Stimulated activated CD4-positive, alpha-beta T cell treated with anti-CD3 and anti-CD28 coated beads, TNF-alpha, amount 100 ng/mL, for 4 hours (primary cell): ENCODE measurements at places on chromosomes 12 and 14.
A peak's percentile ranks its signal among the peaks of the same experiment; 100 is the strongest.

GRCh38 chr14:39731912-39732311 lies 299.7 kb upstream of the FBXO33 start:
- no peak for DNase-seq

DNA sequence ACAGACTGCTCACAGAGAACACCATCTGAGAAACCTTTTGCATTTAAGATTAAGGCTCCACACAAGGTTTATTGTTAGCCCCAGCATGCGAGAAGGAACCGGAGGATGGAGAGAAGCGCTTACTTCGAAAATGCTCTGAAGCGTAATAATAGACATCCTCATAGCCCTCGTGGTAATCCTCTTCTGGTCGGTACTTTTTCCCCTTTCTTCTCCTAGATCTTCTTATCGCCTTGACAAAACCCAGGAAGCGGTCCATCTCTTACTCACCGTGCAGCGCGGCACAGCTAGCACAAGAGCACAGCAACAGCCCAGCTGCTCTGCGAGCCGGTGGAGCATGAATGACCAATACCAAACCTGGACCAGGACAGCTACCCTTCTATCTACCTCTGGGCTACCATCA lies 125.1 kb upstream of the GRIP1 start:
- DNase-seq: no peak

DNA sequence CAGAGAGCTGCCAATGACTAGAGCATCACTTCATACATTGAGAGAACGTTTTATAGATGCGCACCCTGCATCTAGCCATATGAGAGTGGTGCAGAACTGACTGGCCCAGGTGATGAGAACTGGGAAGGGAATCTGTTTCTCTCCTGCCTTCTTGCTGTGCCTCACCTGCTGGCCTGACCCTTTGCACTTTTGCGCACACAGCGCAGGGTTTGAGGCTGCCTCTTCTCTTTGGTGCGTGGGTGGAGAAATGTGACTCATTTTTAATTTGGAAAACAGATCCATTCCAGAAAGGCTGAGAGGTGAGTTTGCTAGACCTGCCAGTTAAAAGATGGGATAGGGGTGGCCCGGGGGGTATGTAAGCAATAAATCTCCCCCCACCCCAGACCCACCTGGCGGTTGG lies 453 bp upstream of the ESRRB start:
- no peak for DNase-seq

DNA sequence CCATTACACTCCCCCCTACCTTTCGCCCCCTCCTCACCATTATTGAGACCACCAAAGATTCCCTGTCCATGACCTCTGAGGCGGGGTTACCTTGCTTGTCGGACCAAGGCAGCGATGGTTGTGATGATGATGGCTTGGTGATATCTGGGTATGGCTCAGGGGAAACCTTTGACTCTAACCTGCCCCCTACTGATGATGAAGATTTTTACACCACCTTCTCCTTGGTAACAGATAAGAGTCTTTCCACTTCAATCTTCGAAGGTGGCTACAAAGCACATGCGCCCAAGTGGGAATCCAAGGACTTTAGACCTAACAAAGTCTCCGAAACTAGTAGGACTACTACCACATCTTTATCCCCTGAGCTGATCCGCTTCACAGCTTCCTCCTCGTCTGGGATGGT lies 350.2 kb downstream of the DIO2 start:
- no peak for DNase-seq

DNA sequence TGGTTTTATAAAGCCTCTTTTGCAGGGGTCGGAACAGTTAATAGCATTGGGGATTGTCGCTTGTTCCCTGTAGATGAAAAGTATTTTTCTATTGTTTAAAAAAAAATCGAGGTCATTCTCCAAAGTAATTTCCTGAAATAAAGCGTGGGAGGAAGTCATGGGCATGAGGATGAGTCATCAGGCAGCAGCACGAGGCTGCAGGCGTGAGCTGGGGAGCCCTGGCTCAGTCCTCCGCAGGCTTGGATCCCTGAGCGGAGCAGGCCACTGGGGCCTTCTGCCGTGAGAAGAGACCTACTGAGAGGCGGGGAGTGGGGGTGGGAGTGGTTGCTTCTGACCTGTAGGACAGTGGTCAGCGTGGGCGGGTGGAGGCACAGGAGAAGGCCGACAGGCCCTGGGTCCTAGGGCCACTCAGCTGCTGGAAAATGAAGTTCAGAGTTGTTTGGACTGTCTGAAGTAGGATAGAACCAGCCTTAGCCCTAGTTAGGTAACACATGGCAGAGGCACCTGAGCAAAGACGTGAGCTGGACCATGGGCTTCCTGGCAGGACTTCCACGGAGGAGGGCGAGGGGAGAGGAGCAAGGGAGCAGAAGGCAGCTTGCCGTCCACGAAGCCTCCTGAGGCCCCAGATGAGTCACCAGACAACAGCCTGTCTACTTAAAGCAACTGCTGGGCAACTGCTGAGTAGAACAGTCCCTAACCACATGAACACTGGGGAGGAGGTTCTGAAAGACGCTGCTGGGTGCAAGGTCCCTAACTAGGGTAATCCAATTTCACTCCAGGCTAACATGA lies 21.1 kb upstream of the LGALS3 start:
- DNase-seq: no peak

GRCh38 chr14:55103971-55104954 lies 24.8 kb upstream of the LGALS3 start:
- no peak for DNase-seq

GRCh38 chr14:22070119-22070982 lies 396.7 kb upstream of the OR4E1 start:
- peak; percentile 29 for DNase-seq

- DNase-seq: no peak
Observed at GRCh38 chr14:38253676-38254075, 2.2 kb downstream of the CLEC14A start.

- no peak for DNase-seq
Observed at GRCh38 chr12:80325167-80325959, 118.7 kb upstream of the PTPRQ start.

DNA sequence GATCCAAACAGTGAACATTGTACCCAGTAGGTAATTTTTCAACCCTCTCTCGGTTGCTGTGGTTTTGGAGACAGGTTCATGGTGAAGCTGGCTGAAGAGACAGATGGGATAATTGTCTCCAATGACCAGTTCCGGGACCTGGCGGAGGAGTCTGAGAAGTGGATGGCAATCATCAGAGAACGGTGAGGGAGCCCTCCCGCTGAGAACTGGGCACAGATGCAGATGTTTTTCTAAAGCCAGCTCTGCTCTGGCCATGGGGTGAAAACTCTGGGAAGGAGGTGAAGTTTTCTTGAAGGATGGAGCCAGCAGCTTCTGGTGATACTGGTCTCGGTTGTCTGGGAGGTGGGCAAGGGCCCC lies 6.2 kb downstream of the KHNYN start:
- DNase-seq: no peak

DNA sequence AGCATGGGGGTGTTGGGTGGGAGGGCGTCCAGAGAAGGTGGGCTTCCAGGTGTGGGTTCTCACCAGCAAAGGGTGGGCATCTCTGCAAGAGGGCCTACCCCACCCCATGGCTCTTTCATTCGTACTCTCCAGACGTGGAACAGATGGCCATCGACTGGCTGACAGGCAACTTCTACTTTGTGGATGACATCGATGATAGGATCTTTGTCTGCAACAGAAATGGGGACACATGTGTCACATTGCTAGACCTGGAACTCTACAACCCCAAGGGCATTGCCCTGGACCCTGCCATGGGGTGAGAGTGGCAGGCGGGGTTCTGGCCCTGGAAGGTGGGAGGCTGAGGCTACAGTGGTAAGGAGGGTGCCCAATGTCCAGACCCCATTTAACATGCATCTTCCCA lies 6.7 kb upstream of the LRP1-AS start:
- DNase-seq: no peak

DNA sequence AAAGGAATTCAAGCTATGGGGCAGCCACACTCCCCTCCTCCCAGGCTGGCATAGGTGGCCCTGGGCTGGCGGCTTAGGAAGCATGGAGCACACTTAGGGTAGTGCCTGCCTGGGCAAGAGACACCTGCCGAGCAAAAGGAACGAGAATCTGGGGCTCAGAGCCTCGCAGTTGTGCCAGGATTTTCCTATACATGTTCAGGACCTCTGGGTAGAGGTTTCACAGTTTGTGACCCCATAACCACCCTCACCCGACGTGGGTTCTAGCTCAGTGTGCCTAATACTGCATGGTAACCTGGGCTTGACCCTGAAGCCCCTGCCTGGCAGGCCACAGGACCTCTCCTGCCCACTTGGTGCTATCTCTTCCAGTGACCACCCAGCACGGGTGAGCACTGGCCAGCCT lies 99.5 kb downstream of the FBXL14 start:
- DNase-seq: no peak

DNA sequence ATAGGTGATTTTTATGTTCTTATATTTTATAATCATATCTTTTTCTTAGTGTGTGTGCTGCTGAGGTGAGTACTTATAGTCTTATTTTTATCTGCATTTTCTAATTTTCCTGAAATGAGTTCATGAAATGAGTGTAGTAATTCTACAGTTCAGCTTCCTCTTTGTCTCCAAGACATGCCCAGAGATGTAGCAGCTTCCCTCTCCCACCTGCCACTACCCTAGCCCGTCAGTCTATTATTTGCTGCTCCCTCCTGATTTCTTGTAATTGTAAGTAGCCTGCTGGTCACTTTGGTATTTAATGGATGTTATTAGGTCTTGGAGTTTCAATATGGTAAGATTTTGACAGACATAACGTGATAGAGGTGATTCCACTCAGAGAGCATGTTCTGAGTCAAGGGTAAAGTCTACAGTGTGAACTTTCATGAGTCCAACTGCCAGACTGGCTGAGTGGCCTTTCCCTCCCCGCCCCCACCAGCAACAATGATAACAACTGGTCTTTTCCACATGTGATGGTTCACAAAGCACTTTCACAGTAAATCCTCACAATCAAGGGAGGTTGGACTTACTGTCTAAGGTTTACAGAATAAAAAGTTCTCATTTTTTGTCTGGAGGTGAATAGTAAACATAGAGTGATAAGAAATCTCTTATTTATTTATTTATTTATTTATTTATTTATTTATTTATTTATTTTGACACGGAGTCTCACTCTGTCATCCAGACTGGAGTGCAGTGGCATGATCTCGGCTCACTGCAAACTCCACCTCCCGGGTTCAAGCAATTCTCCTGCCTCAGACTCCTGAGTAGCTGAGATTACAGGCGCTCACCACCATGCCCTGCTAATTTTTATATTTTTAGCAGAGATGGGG lies 4.2 kb upstream of the RIPK3 start:
- DNase-seq: no peak

DNA sequence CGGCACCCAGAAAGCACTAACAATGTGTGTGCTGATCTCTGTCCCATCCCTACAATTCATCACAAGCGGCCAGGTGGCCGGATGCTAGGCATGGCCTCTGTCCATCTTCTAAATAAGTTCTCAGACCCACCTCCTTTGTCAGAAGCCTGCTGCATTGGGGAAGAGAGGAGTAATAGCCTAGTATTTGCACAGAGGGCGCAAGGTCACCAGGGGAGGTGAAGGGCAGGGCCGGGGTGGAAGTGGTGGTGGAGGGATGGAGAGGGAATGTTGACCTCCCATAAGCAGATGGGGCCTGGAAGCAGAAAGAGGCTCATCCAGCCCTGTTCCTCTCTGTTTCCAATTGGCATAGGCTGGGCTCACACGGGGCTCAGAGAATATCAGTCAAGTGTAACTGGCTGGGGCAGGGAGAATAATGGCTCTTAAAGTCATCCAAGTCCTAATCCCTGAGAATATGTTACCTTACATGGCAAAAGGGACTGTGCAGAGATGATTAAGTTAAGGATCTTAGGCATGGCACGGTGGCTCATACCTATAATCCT lies 6.9 kb downstream of the RILPL1 start:
- no peak for DNase-seq

DNA sequence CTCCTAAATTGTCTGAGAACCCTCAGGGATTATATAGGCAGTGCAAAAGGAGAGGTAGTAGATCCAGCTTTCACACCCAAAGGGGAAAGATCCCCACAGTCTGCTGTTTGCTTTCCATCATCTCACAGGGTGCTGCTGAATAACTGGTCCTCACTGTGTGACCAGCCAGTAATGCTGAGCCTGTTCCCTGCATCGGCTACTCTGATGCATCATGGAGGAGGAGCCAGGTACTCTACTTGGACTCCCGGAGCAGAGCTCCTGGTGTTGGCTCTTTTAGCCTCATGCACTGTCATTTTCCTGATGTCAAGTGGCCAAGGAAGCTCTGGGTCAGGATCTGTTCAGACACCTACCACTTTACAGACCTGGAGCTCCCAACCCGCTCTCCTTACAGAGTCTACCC lies 127.4 kb upstream of the ATF1 start:
- no peak for DNase-seq

DNA sequence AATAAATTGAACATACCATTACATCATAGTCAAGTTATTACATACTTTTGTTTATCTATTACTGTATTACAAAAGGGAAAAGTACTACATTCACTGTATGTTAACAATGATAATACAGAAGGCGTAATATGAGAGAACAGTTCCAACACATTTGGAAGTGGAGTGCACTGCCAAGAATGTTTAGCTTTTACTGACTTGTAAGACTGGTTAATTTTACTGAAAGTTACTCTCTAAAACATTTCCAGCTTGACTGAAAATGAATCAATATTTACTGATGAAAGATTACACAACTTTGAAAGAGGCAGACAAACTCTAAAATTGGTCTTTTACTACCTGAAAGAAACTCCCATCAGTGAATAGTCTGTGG lies 728.5 kb downstream of the FSCB start:
- DNase-seq: no peak

- DNase-seq: no peak
Observed at GRCh38 chr14:93861836-93862235, 65.3 kb upstream of the FAM181A start.

DNA sequence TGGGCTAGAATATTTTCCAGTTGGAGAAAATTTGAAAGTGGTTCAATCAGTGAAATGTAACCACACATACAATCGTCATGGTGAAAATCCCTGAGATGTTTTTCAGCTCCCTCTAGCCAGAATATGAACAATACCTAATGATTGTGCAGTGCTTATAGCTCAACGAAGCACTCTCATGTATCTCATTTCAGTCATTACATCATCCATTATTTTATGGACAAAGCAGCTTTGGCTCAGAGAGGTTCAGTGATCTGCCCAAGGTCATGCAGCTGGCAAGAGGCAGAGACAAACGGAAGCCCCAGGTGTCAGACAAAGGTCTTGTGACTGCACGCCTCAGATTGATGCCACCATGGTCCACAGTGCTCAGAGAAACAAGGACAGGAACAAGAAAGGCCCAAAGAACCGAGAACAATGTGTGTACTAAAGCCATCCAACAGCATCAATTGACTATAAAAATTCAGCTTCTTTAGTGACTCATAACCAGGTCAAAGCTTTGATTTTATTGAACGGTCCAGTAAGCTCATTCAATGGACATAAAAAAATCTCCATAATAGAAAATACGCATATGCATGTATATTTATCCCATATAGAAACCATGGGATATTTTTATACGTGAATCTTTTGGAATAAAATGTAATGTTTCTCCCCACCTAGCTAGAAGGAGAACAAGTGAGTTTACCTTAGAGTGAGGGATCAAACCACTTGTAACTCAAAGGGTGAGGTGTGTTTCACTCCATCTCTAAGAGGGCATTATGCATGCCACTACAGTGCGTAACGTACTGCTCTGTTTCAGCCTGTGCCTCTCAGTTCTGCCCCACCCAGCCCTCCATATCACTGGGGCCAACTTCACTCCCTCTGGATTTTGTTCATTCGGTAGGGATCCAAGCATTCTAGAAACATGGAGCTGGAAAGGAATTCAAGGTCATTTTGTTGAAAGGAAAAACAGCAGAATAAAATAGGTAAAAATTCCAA lies 141.8 kb downstream of the GRIN2B start:
- DNase-seq: no peak

- peak; percentile 18 for DNase-seq
Observed at GRCh38 chr12:56157201-56158028, 744 bp upstream of the MYL6 start.

- DNase-seq: no peak
Observed at GRCh38 chr12:54412786-54413185, 6.3 kb downstream of the ITGA5 start.
